ENCODE measurements at places on chromosomes 3 and 15.

DNA sequence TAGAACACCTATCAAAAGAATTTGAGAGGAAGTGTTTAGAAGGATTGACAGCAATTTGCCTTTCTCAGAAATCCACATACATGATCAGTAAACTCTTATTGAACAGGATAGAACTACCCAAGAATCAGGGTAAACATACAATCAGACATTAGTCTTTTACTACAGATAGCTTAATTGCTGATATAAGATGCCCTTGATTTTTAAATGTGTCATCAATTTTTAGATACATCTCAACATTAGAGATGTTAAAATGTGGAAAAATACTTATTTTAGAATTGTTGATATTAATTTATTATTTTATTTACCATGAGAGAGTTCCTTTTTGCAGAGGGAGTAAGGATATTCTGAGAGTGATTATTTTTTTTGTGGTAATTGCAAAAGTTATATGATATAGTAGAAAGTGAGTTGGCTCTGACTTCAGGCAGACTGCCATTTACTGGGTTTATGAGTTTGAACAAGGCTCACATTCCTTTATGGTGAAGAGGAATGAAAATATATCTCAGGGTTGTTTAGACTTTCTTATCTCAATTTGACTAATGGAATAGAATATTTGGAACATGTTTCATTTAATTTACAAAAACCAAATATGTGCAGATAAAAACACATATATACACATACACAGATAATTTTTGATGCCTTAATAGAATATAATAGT, 302.8 kb upstream of the GOLIM4 start:
- no peak for DNase-seq

GRCh38 chr3:97439373-97439772, 325.2 kb upstream of the ARL6 start:
- no peak for DNase-seq

GRCh38 chr15:47035475-47036406, 681.6 kb upstream of the SEMA6D start:
- no peak for DNase-seq

DNA sequence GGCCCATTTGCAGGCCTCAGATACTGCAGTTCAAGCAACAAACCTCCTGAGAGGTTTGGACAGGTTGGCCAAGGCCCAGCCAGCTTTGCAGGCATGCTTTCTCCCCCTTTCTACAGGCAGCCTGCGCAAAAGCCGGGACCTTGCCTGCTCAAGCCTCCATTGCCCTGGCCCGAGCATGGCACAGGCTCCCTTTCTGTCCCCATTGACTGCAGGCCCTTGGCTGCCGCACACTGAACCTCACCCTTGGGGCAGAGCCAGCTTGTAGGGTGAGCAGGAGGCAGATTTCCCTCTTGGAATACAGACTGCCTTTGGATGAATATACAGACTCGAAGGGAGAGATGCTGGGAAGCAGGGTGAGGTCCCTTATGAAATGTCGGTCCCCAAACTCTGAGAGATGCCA, 461.7 kb upstream of the PROK2 start:
- DNase-seq: no peak

Measured in NT2/D1 (cell line).